ENCODE measurements at places on chromosomes 13 and 19.
A peak's percentile ranks its signal among the peaks of the same experiment; 100 is the strongest.

GRCh38 chr13:45658586-45659235 lies 43.2 kb upstream of the ERICH6B start:
- DNase-seq: no peak

DNA sequence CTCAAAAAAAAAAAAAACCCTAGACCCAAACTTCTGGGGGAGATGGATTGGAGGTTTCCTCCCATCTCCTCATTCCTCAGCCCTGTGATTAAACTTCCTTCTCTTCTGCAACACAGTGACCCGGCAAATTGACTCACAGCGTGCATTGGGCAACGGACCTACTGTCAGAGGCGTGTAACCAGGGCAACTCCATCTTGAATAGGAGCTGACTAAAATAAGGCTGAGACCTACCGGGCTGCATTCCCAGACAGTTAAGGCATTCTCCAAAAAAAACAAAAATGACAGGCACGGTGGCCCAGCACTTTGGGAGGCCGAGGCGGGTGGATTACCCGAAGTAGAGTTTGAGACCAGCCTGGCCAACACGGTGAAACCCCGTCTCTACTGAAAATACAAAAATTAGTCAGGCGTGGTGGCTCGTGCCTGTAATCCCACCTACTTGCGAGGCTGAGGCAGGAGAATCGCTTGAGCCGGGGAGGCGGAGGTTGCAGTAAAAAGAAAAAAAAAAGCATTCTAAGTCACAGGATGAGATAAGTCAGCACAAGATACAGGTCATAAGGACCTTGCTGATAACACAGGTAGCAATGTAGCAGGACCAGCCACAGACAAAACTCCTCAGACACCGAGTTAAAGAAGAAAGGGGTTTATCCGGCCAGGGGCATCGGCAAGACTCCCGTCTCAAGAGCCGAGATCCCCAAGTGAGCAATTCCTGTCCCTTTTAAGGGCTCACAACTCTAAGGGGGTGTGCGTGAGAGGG lies 5.4 kb upstream of the NLRP7 start:
- no peak for DNase-seq

DNA sequence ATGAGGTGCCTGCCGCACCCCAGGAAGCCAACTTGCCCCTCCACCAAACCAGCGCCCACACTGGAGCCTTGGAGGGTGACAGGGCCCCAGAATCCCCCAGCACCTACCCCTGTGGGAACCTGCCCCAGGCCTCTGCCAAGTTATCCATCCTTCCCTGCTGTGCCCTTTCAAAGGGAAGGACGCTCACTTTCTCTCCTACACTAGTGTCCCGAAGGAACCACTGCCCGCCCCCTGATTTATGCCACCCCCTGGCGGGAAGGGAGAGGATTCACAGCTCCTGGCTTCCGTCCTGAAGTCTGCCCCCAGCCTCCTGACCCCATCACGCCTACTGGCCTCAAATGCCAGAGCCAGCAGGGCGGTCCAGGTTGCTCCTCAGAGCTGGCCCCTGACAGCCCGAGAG lies 1.4 kb downstream of the EVI5L start:
- peak; percentile 26 for DNase-seq

- DNase-seq: no peak
Observed at GRCh38 chr19:29579308-29579910, 26.7 kb upstream of the POP4 start.

DNA sequence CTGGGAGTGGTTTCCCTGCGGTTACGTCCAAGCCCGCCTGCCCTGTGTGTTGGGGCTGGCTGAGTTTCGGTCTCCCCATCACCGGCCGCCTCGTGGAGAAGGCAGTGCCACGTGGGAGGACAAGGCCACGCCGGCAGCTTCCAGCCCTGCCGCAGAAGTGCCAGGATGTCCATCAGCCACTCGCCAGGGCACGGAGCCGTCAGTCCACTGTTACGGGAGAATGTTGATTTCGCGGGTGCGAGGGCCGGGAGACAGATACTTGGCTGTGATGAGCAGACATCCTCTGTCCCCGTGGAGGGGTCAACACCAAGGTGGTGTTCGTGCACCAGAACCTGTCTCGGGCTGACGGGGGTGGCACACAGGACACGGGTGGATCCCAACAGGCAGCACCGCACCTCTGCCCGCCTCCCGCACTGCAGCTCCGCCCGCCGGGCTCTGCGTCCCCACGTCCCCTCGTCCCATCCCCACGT lies 86.4 kb upstream of the MCF2L start:
- DNase-seq: no peak

DNA sequence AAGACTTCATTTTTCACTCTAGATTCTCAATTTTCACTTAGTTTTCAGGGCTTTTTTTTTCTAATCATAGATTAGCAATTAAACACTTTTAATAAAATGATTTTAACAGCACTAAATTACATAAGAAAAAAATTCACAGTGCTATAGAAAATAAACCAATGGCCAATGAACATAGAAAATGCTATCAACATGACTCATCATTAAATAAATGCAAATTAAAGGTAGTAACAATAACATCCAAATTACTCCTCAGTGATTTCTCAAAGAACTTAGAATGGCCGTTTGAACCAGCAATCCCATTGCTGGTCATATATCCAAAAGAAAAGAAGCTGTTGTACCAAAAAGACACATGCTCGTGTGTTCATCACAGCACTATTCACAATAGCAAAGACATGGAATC lies 1058.9 kb downstream of the UQCRFS1 start:
- no peak for DNase-seq

DNA sequence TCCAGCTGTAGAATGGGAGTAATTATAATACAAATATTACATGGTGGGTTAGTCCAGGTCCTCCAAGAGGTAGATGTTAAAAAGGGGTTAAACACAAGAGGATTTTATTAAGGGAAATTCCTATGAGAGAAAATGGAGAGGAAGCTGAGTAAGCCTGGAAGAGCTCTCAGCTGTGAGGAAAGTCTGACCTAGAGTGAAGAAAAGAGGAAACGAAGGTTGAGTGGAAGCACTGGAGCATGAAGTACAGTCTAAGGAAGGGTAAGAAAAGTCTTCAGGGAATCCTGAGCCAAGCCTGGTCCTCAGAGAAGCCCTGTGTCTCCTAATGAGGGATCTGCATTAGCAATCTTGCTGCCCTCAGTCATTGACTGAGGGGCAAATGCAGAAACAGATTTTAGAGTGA lies 506.2 kb downstream of the GPC5 start:
- DNase-seq: no peak

- no peak for DNase-seq
Observed at GRCh38 chr13:75417012-75417384, 65.0 kb downstream of the TBC1D4 start.

DNA sequence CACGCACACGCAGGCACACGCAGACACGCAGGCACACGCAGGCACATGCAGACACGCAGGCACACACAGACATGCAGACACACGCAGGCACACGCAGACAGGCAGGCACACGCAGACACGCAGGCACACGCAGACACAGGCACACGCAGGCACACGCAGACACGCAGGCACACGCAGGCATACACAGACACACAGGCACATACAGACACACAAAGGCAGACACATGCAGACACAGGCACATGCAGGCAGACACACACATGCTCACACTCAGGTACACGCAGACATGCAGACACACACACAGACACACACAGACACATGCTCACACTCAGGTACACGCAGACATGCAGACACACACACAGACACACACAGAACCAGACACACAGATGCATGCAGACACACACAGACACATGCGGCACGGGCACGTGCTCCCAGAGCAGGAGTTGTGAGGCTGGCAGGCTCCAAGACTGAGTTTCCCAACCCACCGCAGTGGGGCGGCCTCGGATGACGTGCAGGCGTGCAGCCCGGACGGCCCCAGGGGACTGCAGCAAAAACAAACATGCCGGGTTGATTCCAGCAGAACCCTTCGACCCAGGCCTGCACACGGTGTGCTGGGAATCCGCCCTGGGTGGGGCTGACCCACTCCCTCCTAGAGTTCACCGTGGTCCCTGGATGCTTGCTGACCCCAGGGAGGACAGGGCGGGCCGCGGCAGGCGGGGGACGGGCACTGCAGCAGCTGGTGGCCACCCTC lies 100.0 kb downstream of the GADD45B start:
- DNase-seq: no peak

DNA sequence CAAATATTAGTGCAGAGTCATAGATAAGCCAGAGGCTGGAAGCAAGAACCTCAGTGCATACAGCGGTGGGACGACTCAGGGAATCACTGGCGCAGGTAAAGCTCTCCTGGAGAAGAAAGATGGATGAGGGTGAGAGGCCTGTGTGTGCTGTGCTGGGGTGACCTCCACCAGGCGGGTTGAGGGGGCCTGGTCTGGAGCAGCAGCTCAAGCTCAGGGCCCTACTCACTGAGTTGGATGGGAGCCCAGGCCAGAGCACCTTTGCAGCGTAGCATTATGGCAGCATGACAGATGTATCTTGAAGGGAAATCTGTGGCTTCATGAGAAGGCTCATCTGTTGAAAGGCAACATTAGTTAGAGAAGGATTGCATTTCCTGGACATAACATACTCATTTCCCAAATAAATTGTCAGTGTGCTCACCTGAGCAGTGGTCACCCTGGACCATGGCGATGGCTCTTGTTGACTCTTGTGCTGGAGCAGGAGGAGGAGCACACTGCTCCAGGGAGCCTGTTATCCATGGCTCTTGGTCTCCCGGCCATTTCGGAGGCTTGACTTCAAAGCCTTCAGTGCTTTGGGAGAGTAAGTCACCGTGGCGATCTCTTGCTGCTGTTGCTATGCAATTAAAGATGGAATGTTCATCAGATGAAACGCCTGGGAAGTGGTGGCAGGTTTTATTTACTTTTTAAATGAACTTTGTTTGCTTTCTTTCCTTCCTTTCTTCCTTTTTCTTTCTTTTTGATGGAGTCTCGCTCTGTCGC lies 25.0 kb downstream of the HNRNPM start:
- no peak for DNase-seq

GRCh38 chr13:38415233-38415632 lies 65.6 kb downstream of the UFM1 start:
- DNase-seq: no peak

DNA sequence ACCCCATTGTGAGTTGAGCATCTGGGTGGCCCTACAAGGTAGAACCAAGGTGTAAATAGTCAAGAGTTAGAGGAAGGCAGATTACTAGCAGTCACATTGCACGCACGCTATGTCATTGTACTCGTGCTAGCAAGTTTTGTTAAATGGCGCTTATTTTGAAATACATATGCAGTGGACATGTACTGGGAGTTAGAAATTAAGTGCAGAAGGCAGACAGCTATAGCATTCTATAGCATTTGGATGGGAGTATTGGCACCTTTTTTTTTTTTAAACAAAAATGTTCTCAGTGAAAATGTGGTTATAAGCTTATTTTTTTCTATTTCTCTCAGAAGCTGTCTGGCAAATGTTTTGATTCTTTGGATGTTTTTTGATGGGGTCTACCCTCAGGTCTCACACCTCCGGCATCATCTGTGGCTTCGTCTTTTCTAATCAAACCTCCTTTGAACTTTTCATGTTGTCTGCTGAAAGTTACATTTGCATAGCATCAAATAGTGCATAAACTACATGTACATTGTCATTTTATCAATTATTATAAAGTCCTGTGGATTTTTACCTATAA lies 68.1 kb downstream of the ARHGEF7 start:
- DNase-seq: no peak

DNA sequence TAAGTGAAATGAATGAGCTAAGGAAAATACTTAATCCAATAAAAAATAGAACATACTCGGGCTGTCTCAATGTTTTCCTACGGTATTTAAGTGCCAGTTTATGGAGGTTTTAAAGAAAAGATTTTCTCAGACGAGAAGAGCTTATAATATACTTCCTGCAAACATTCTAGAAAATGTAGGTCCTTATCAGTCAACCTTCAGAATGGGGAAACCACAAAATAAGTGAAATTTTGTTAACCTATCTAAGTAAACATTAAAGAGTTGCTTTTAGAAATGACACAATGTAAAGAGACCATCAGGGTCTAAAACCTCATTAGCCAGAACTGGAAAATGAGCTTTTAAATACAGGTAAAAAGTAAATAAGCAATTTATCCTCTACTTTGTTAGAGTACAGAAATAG lies 12.1 kb downstream of the MIR17HG start:
- no peak for DNase-seq

DNA sequence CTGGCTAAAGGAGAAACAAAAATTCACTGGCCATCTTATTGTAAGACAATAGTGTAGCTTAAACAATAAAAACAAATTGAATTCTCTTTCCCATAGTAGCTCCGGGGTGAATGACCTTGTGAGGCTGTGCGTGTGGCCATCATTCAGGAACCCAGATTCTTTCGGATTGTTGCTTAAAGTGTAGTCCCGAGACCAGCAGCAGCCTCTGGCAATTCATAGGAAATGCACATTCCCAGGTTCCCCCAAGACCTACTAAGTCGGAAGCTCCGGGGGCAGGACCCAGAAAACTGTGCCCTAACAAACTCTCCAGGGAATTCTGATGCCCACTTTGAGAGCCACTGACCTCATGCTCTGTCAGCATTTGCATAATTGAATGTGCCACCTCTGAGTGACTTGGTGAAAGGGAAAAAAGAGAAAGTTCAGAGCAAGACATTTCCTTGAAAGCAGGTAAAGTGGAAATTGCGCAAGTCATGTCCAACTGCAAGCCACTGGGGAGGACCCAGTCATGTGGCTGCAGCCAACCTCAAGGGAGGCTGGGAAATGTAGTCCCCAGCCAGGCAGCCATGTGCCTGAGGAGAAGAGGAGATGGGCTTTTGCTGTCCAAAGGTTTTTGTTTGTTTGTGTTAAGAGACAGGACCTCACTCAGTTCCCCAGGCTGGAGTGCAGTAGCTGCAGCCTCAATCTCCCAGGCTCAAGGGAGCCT lies 50.7 kb upstream of the PNMA8B start:
- peak; percentile 91 for DNase-seq
